ENCODE measurements at places on chromosomes 3 and 15.

DNA sequence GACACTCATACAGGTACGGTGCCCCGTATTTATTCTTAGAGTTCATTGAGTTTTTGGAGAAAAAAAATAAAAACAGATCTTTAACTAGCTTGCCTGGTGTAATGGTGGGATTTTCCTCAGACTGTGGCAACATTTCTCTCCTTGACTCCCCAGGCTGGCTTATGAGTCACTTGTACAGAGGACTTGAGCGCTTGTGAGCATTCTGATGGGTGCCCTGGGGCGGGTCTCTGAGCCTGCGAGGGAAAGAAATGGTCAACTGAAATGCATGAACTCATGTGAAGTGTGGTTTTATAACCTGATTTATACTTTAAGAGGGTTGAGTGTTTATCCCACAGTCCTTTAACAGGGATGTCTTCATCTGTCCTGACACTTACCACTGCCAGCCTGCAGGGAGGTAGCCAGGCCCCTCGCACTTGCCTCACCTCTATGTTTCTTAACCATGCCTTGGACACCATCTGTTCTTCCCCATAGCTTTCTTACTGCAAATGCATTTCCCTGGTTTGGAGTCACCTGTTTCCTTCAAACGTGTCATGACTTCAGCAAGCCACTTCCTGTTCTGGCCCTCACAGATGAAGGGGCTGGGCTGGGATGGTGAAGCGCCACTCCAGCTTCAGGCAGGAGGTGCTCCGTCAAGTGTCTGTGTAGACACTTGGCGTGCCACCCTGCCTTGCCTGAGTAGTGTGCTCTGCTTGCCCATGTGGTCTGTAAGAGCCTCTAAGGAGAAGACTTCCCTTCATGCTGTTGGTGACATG is 118.7 kb downstream of the PDE8A start:
- no peak for DNase-seq

- no peak for DNase-seq
These were observed 157.7 kb downstream of the NECTIN3 start for GRCh38 chr3:111229301-111229700.

DNA sequence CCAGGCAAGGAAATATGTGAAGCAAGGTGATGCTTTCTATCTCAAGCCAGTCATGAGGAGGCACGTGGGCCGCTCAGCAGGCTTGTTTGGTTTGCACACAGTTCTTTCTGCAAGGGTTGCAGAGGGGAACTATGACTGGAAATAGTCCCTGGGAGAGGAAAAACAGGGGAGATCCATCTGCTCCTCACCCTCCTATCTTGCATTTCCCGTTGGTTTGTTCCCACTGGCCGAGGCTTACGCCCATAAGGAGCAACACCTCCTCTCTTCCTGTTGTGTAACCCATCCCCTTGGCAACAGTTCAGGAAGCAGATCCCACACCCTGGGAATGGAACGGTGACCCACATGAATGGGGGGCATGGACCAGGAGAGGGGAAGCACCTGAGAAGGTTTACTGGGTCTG is 72.1 kb upstream of the MAGI1 start:
- DNase-seq: no peak

DNA sequence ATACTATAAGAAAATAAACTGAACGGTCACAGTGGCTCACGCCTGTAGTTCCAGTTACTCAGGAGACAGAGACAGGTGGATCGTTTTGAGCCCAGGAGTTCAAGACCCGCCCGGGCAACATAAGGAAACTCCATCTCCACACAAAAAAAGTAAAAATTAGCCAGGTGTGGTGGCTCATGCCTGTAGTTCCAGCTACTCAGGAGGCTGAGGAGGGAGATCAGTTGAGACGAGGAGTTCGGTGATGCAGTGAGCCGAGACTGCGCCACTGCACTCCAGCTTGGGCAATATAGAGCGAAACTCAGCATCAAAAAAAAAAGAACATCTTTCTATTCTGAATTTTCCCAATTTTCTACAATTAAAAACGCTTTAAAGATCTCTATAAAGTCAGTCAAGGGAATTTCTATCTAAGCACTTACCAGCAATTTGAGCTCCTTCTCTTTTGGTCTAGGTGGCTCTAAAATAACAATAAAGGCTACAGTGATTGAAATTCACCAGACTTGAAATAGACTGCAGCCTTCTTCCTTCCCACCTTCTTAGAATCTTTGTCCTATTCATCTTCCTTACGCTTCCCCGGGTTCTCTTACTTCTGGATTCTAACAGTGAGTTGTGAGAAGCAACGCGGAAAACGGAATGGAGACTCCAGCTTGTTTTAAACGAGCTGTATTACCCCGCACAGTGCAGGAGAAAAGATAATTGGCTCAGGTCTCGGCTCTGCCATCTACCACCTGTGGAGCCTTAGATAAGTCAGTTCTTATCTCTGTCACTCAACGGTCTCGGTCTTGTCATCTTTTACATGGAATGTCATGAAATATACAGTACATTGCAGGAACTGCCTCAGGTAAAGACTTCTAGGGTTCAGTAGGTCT is 812 bp upstream of the SEC62 start:
- DNase-seq: no peak

GRCh38 chr15:63891768-63892133 is 58.0 kb upstream of the HERC1 start:
- no peak for DNase-seq

DNA sequence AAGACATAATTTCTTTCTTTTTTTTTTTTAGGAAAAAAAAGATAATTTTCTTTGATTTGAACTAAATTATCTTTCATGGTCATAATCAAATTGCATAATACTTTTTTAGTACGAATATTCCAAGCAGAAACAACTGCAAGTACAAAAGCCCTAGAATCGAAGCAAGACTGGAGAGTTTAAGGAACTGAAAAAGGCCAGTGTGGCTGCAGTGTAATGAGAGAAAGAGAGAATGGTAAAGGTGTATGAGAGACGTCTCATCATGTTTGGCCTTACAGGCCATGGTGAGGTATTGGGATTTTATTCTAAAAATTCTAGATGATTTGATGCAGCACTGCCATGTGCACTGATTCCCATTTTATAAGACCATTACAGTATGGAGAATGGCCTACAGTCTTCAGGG is 180.9 kb downstream of the SUCNR1 start:
- DNase-seq: no peak
